ENCODE measurements at places on chromosomes 3 and 15.

GRCh38 chr3:136932523-136932922 lies 25.3 kb upstream of the IL20RB start:
- DNase-seq = no peak

GRCh38 chr15:34331809-34332208 lies 5.8 kb downstream of the SLC12A6 start:
- DNase-seq = no peak

DNA sequence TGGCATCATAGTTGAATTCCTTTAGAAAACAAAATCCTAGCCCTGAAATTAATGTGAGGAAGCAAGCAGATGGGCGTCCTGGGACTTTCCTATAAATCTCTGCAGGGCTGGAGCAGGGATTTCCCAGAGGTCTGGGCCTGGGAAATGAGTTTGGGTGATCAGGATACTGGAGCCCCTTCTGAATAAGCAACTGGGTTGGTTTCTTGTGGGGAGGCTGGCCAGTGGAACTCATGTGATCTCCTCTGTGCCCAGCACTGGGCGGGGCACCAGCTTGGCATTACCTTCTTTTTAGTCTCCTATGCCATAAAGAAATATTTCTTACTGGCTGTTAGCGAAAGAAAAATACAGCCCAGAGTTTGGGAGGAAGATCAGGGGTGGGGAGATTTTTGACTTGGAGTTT lies 1.7 kb downstream of the THSD4 start:
- no peak for DNase-seq

DNA sequence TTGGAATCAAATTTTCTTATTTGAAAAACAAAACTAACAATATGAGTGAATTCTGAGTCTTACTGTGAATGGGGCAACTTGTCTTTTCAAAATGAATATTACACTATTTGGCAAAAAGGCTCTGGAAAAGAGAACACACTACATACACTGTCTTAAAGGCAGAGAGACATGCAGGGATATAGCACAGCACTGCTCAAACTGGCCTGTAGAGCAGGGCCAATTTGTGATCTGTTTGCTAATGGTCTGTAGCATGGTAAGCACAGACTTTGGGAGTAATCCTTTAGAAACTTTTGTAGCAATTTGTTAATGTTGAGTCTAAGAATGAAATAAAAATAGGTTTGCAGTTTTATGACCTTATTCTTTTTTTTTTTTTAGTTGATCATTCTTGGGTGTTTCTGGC lies 679.8 kb upstream of the SGO1 start:
- DNase-seq = no peak

- no peak for DNase-seq
Measured at GRCh38 chr3:153767601-153768560, 353.3 kb upstream of the ARHGEF26 start.

GRCh38 chr15:99433026-99433756 lies 132.6 kb upstream of the MEF2A start:
- no peak for DNase-seq

GRCh38 chr15:90097475-90097874 lies 4.8 kb downstream of the IDH2 start:
- DNase-seq = peak; percentile 70

- no peak for DNase-seq
Measured at GRCh38 chr3:119723022-119723421, 20.2 kb downstream of the CFAP91 start.

GRCh38 chr15:29904757-29905417 lies 82.6 kb upstream of the TJP1 start:
- DNase-seq = no peak

DNA sequence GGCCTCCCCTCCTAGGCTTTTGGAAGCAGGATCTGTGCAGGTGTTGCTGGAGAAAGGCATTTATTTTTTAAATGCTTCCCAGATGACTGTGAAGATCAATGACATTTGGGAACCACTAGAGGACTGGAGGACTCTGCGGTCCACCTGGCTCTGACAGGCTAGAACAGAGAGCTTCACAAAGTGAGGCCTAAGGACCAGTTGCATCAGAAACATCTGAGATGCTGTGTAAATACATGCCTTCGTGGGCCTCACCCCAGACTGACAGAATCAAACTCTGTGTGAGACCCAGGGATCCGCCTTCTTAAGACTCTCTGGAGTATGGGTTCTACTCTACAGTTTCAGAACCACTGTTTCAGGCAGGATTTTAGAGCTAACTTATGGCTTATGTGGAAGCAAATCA lies 105.0 kb upstream of the ICE2 start:
- DNase-seq = no peak

- no peak for DNase-seq
Measured at GRCh38 chr15:70014860-70015490, 82.7 kb downstream of the TLE3 start.

DNA sequence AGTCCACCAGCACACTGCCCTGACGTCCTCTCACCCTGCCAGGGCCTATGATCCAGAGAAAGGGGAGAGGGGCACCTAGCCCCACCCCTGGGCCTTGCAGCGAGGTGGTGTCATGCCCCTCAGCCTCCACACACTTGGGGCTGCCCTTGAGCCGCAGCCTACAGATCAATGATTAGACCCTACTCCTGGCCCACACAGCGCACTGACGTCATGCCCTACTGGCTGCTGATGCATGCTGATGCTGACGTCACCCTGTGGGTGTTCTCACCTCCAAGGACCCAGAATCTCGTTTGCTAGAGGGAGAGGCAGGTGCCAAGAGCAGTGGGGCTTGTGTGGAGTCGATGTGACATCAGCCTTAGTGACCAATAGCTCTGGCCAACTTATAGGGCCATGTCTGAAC lies 18.0 kb downstream of the ARL14 start:
- DNase-seq = no peak

DNA sequence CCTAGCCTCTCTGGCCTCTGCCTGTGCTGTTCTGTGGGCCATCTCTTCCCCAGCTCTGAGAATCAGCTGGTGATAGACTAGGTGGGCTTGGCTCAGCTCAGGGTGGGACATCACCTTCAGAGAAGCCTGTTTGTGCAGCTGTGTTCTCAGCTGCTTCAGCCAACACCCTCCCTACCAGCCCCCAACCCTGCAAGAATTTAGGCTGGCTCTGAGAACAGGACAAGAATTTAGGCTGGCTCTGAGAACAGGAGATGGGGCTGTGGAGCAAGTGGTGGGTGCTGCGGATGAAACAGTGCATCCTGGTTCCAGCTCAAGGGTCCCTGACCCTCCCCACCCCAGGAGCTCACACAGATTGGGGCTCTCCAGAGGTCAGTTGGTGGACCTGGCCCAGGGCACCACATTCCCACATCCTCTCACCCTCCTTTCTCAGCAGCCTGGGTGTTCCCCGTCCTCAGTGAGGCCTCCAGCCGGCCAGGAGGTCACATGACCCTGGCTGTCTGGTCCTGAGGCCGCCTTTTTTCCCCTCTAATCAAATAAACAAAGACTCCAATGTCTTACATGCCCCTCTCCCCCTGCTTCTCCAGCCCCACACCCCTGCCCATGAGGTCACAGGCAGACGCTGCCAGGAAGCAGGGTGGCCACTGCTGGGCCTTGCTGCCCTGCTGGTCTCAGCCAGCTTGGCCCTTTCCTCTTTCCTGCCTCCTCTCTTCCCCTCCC lies 14.9 kb downstream of the PLEKHO2 start:
- no peak for DNase-seq

DNA sequence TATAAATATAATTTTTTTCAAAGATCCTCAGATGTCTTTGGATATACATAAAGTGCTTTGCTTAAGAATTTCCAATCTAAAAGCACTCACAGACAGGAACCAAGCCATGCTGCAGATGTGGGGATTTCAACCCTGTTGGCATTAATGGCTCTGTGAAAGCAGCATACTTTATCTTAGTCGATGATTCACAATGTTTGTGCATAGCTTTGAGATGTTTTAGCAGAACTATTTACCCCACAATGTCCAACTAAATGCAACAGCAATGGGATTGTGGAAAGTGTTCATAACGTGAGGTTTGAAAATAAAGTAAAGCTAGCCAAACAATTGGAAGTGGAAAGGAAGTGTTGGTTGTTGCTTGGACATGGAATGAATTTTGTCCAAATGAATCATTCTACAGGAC lies 371.4 kb downstream of the SOX2 start:
- DNase-seq = no peak

DNA sequence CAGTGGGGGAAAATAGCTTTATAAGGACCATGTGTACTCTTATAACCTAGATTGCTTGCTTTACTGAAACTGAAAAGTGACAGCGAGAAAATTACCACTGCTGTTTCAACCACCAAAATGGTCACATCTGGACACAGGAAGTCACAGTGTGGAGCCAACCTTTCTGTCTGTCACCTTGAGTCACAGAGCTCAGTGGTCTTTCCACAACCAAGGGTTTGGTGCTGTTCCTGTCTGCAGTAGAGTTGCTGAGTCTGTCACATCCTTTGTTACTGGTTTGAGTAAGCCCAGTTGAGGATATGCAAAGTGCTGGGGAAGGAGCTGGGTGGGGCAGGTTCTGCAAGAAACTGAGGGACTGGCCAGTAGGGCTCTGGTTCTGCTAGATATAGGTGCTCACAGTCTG lies 139.1 kb upstream of the EIF1B start:
- no peak for DNase-seq

GRCh38 chr3:16516695-16517481 lies 3.4 kb upstream of the RFTN1 start:
- no peak for DNase-seq

- no peak for DNase-seq
Measured at GRCh38 chr3:173109143-173109542, 31.9 kb downstream of the SPATA16 start.

GRCh38 chr3:197720694-197721093 lies 16.0 kb downstream of the RUBCN start:
- no peak for DNase-seq

DNA sequence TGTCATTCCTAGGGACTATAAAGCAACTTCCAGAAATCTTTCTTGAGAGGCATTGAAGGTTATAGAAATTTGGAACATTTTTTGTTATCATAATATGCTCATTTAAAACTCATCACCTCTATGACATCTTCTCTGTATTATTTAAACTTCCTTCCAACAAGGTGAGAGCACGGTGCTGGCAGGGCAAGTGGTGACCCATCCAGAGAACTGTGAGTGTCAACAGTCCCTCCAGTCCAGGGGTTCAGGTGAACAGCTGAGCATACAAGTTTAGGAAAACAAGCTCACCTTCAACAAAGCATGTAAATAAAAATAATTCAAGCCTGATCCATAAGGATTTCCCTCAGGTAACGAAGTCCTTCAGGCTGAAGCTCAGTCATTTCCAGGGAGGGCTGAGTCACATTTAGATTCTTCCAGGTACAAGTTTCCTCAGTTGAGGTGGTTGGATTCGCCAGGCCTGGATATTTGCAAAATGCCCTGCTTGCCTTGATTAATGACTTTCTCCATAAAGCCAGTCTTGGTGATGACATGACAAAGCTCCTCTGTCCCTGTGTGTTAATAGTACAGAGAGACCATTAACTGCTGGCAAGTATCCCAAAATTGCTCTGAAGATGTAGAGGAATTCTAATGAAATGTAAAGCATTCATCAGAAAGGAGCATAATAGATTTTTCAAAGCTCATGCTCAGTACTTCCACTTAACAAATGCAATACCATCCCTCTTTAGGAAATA lies 263.6 kb upstream of the GADL1 start:
- no peak for DNase-seq
